Breast epithelium (tissue), 4 donors: ENCODE measurements at places on chromosomes 12 and 14. TPM values are rescaled to one million over a fixed set of nuclear protein-coding genes. Genes with fewer than 3 reads are reported as not detected.

Gene MMP19
- total RNA-seq = 50.6 TPM

Gene DAO
- not detected for total RNA-seq

Gene FAM181A
- not detected for total RNA-seq

Gene RTRAF
- total RNA-seq = 48.7 TPM

Gene TAS2R46
- total RNA-seq = 3.2 TPM

DNA sequence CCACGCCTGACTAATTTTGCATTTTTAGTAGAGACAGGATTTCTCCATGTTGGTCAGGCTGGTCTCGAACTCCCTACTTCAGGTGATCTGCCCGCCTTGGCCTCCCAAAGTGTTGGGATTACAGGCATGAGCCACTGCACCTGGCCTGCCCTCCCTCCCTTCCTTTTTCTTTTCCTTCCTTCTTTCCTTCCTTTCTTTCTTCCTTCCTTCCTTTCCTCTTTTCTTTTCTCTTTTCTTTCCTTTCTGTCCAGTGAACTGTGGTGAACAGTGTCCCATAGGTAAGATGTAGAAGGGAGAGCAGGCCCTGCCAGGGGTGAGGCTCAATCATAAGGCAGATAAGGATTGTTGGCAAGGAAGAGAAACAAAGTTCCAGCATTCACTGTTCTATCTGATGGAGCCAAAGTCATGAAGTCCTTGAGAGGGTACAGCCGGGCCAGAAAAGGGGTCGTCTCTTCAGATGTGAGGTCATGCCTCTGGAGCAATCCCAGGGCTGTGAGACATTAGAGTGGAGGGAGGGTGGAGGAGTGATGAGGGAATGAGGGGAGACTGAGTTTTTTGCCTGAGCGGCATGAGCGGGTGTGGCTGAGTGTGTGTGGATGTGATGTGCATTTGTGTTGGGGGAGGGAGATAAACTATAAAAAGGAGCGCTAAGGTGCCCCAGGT lies 4.2 kb upstream of the MLF2 start:
- DNase-seq = no peak
- H3K4me1 ChIP-seq = no peaks in the 10 kb centered on the region
- H3K4me3 ChIP-seq = no peak overlapping the region
- no peak overlapping the region for H3K27ac ChIP-seq
- no peaks in the 10 kb centered on the region for H3K27me3 ChIP-seq

DNA sequence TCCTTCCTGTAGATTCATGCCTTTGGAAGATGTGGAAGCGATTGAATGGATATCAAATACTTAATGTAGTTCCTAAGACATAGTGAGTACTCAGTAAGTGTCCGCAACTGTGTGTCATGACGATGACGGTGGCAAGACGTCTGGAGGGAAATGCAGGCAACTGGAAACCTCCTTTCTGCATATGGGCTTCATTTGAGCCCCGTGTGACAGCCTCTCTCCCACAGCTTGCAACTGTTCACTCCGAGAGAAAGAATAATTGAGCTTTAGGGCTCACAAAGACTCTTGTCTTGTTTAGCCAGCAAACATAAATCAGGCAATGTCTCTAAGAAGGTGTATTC lies 6.9 kb downstream of the CFAP251 start:
- peak overlapping the region; percentile 69 for H3K27ac ChIP-seq
- peak overlapping the region; percentile 40 for H3K4me3 ChIP-seq
- DNase-seq = no peak
- H3K4me1 ChIP-seq = no peaks in the 10 kb centered on the region
- H3K27me3 ChIP-seq = no peaks in the 10 kb centered on the region
